ENCODE measurements at places on chromosomes 11 and 22.

DNA sequence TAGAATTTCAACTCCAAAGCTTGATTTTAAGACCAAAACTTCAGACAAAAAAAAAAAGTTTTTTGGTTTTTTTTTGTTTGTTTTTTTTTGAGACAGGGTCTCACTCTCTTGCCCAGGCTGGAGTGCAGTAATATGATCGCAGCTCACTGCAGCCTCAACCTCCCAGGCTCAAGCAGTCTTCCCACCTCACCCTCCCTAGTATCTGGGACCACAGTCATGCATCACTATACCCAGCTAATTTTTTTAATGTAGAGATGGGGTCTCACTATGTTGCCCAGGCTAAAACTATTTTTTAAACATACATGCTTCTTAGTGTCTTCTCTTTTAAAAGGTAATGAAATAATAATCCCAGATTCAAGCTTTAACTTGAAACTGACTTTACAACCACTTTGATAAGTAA is 35.4 kb upstream of the GRK2 start:
- DNase-seq: no peak

GRCh38 chr11:73381589-73381988 is 5.4 kb downstream of the RELT start:
- DNase-seq: no peak

- DNase-seq: no peak
These were observed 25.8 kb downstream of the LARGE1 start for GRCh38 chr22:33894515-33894914.

- DNase-seq: no peak
These were observed 966 bp downstream of the SMTN start for GRCh38 chr22:31081963-31082605.

- no peak for DNase-seq
These were observed 6.6 kb downstream of the SHANK2 start for GRCh38 chr11:71245601-71246391.

DNA sequence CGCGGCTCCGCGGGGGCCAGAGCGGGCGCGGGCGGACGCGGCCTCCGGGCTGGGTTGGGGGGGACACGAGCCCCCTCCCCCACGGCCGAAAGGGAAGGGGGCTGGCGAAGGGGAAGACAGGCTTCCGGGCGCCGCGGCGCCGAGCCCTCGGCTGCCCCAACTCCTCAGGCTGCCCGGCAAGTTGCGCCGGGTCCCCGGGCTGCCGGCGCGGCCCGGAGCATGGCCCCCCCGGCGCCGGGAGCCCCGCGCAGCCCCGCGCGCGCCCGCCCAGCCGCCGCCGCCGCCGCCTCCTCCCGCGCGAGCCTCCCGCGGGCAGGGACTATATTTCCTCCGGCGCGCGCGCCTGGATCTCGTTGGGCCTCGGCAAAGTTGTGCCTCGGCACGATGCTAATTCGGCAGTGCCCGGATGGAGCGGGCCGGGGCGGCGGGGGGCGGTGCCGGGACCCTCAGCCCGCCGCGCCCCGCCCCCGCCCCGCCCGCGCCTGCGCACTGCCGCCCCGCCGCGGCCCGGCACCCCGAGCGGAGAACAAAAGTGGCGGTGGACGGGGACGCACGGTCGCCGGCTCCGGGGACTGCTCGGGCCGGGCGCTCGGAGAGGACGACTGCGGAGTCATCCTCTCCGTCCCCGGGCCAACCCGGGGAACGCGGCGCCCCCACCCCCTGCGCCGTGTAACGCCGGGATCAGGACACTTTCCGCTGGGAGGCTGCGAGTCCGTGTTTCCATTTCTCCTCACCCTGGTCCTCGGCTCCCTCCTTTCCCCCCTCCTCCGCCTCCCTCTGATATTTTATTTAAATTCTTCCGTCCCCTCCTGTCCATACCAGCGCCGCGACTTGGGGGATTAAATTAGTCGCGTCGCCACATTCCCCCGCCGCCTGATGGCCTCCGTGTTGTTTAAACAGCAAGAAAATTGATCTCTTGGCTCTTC is at the start of gene PHF21B:
Gene PHF21B (minus strand): TSS at position 400 of the 926 bp plus-strand sequence. CDS start 456 bp downstream, outside the sequence.
- DNase-seq: no peak

DNA sequence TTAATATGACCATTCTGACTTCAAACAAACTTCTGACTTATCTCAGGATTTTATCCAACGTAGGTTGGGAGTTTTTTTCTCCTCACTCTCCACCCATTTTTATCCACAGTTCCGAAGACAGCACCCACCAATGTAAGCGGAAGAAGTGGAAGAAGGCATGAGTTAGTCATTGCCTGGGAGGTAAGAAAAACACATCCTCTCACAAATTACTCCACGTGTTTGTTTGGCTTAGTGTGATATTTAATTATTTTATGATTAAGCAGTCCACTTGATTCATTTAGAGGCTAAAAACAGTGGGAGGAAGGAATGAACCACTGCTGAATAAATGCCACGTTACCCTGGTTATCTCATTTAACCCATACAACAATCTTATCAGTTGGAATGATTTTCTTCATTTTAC is 389.6 kb upstream of the ARHGAP42 start:
- no peak for DNase-seq

GRCh38 chr11:126163074-126163700 is 48.3 kb downstream of the RPUSD4 start:
- peak; percentile 54 for DNase-seq

DNA sequence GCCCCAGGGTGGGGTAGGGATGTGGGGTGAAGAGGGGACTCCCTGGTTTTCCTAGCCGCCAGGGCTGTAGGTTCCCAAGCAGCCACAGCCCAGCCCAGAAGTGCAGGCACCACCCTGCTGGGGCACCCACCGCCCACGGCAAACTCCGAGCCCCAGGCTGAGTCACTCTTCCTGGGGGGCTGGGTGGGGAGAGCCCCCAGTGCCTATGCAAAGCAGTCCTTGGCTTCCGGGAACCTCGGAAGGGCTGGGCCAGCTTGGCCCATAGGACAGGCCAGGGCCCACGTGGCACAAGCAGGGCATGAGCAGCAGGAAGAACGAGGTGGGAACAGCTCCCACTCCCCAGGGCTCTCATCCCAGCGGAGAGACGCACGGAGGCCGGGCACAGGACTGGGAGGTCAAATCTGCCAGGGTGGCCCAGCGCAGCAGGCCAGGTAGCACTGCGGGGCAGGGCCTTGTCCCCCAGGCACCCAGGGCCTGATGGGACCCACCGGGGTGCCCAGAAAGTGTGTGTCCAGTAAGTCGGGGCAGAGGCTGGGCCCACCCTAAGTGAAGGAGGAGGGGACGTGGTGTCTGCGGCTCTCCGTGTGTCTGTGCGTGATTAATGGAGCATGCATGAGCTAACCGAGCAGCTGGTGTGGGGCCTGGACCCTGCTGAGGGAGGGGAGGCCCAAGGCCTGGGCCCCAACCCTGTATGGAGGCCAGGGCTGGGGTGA is 4.6 kb upstream of the IL17REL start:
- no peak for DNase-seq

GRCh38 chr11:134734141-134734845 is 322.3 kb upstream of the B3GAT1 start:
- DNase-seq: no peak

DNA sequence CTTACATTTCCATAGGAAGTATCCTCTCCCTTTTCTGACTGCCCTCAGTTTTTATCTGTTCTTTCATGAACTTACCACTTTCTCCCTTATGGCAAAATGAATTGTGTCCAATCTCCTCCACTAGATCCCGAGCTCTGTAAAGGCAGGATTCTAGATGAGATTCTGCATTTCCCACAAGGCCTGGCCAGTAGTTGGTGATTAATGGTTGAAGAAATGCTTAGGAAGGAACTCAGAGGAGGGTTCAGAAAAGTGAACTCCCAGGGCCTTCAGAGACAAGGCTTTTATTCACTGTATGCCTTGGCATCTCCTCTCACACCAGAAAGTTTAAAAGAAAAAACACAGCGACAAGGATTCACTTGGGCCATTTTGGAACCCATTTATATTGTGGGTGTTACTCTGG is 66.2 kb downstream of the CCDC81 start:
- DNase-seq: no peak

GRCh38 chr22:37428649-37429586 is 1.6 kb upstream of the ELFN2 start:
- no peak for DNase-seq

DNA sequence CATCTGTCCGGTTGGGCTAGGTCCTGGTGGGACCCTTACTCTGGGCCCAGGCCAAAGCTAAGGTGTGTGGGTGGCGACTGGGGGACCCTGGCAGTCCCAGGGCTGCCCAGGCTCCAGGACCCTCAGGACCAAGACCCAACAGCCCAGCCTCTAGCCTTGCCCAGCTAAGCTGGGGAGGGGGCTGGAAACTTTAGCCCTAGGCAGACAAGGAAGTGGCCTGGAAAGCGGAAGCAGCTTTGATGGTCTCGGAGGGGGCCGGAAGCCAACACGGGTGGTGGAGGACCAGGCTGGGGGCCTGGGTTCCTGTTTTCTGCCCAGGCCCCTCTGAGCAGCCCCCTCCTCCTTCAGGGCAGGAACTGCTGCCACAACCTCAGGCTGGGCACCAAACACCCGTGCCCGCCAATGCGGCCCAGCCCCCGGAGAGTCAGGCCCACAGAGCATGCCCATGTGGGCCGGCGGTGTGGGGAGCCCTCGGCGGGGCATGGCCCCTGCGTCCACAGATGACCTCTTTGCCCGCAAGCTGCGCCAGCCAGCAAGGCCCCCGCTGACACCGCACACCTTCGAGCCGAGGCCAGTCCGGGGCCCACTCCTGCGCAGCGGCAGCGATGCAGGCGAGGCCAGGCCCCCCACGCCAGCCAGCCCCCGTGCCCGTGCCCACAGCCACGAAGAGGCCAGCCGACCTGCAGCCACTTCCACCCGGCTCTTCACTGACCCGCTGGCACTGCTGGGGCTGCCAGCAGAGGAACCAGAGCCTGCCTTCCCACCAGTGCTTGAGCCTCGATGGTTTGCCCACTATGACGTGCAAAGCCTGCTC is 2.8 kb downstream of the SIPA1 start:
- no peak for DNase-seq

GRCh38 chr11:13384908-13385640 is 77.9 kb downstream of the BTBD10 start:
- peak; percentile 18 for DNase-seq

- no peak for DNase-seq
These were observed 3.2 kb downstream of the CTSD start for GRCh38 chr11:1760351-1761109.

GRCh38 chr11:110856996-110857812 is 145.0 kb upstream of the ARHGAP20 start:
- DNase-seq: no peak

GRCh38 chr11:1519028-1520010 is 32.7 kb upstream of the MOB2 start:
- no peak for DNase-seq

DNA sequence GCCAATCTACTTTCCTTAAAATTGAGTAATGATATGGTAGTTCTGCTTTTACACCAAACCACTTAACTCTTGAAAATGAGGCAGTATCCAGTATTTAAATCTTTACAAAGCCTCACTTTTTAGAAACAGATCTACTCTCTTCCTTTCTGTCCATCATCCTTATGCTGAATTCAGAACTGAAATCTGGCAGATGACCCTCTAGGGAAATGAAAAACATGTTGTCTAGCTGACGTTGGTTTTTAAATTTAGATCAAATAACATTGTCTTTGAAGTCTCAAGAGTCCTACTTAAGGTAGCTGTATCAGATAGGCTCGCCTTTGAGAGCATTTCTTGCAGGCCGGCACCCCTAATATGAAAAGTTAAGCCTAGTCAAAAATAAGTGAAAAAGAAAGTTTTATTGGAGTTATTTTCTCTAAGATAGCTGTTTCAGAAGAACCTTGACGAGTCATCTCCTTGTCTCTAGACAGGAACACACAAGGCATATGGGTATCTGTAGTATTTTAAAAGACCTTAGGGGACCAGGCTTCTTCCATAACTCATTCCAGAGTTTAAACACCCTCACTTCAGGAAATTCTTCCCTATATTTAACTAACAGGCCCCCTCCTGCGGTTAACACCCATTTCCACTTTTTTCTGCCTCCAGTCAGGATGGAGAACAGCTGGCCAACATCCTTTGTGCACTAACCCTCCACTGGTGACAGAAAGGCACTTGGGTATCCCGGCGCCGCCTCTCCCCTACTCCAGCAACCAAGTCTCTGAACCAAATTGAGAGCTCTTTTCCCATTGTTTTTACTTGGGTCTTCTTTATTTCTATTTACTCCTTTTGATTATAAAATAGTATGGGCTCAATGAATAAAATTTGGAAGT is 81.2 kb downstream of the WNT11 start:
- no peak for DNase-seq

DNA sequence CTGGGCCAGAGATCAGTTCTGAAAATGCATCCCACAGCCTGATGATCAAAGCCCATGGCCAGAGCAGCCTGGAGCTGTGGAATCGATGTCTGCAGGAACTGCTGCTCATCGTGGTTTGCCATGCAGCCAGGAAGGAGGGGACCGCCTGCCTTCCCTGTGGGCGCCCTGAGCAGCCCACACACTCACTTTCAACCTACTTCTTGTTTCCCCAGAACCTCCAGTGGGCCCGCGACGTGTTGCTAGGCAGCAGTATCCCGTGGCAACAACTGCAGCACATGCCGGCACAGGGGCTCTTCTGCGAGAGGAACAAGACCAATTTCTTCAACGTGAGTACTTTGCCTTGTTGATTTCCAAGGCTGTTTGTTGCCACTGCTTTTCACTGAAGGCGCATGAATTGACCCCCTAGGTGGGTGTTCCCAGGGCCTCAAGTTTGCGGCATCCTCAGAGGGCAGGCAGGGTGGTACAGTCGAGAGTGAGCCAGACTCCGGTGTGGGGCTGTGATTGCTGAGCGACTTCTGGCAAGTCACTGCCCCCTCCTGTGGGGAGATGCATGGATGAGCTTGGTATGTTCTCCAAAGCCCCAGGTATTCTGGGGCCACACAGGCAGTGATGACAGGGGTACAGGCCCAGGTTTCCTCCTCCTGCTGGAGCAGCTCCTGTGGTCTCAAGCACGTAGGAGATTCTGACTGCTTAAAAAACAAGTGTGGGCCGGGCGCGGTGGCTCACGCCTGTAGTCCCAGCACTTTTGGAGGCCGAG is 47.0 kb upstream of the SUSD2 start:
- DNase-seq: no peak

DNA sequence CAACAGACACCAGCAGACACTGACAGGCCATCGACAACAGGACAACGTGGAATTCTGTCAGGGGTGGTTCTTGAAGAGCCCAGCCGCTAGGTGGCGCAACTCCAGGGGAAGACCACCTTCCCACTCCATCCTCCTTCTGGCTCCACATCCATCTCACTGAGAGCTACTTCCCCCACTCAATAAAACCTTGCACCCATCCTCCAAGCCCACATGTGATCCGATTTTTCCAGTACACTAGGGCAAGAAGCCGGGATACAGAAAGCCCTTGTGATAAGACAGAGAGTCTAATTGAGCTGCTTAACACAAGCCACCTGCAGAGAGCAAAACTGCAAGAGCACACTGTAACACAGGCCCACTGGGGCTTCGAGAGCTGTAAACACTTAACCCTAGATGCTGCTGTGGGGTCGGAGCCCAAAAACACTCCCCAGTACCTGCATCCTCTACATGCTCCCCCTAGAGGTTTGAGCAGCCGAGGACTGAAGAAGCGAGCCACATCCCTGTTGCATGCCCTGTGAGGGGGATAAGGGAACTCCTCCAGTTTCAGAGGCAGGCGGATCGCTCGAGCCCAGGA is 11.5 kb upstream of the RAB39A start:
- no peak for DNase-seq

DNA sequence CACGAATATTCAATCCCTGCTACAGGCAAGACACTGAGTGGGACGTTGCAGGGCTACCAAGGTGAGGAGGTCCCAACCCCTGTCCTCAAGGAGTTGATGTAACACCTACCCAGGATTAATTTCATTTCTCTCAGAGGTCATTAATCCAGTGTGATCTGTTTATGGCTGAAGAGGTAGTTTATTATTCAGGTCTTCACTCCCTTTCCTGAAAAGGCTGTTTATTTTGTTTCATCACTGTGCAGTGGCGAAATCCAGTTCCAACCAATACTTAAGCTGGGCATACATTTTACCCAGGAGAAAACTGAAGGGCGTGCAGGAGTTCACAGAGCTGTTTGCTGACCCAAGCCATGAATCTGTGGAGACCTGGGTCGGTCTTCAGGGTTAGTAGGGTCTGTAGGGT is 2.7 kb upstream of the PTPRJ start:
- no peak for DNase-seq
